ENCODE measurements at places on chromosomes 7 and 10. TPM values are rescaled to one million over a fixed set of nuclear protein-coding genes. Genes with fewer than 3 reads are reported as not detected.
A peak's percentile ranks its signal among the peaks of the same experiment; 100 is the strongest.

DNA sequence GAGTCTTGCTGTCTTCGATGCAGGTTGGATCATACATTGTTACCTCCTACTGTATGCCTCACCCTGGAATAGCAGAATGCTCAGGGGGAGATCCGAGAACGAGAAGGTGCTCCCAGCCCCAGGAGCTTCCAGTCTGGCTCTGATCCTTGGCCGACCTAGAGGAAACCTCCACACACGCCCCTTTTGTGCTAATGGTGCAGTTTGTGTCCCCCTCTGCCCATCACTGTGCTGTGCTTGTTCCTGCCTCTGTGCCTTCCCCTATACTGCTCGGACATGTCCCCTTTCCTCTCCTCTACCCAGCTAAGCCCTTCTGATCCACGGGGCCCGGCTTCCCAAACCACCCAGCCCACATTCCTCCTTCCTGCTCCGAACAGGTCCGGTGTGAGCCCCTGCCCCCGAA is 32.5 kb downstream of the ZNF775 start:
- peaks cover 6% of the 10 kb centered on the region for H3K4me1 ChIP-seq
- no peaks in the 10 kb centered on the region for H3K27me3 ChIP-seq
- H3K4me3 ChIP-seq, result no peak overlapping the region
- no peak overlapping the region for H3K27ac ChIP-seq

The SKIDA1 gene
- 2.3 TPM for total RNA-seq

GRCh38 chr7:100167912-100168323 is 499 bp downstream of the GAL3ST4 start:
- no peak overlapping the region for H3K27ac ChIP-seq
- no peaks in the 10 kb centered on the region for H3K36me3 ChIP-seq
- H3K27me3 ChIP-seq, result peaks cover 16% of the 10 kb centered on the region
- peak; percentile 63 for DNase-seq
- H3K4me3 ChIP-seq, result peak overlapping the region; percentile 73

- no peaks in the 10 kb centered on the region for H3K4me1 ChIP-seq
- H3K27ac ChIP-seq, result no peak overlapping the region
- no peak for DNase-seq
- no peak overlapping the region for H3K4me3 ChIP-seq
Measured at GRCh38 chr10:67075491-67075971, 149.7 kb downstream of the LRRTM3 start.

- peaks cover 9% of the 10 kb centered on the region for H3K27me3 ChIP-seq
- H3K27ac ChIP-seq, result no peak overlapping the region
- H3K4me1 ChIP-seq, result no peaks in the 10 kb centered on the region
- no peaks in the 10 kb centered on the region for H3K36me3 ChIP-seq
Measured at GRCh38 chr10:127907411-127908105, 655 bp downstream of the PTPRE start.

- no peak overlapping the region for H3K27ac ChIP-seq
- H3K4me3 ChIP-seq, result peak overlapping the region; percentile 63
Measured at GRCh38 chr7:65509368-65510186, 135.9 kb downstream of the ZNF92 start.

- DNase-seq, result no peak
- H3K27ac ChIP-seq, result no peak overlapping the region
- H3K27me3 ChIP-seq, result no peaks in the 10 kb centered on the region
- no peaks in the 10 kb centered on the region for H3K4me1 ChIP-seq
Measured at GRCh38 chr10:114188001-114188400, 8.8 kb downstream of the TDRD1 start.

The CDH23 gene
- 4.3 TPM for total RNA-seq

The PPP1R17 gene
- total RNA-seq, result 0.52 TPM

DNA sequence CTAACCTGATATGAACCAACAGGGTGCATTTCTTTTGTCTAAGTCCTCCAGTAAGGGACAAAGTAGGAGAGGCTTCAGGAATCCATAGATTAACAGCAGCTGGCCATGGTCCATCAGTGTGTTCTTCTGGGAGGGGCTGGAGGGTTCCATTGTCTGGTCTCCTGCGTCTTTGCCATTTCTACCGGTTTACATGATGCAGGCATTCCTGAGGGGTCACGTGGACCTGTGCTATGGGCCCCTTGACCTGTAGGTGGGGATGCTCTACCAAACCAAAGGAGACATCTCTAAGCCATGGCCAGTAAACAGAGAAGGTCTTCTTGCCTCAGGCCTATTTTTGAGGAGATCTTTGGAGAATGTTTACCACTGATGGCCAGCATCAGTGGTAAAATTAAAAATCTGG is 28.7 kb upstream of the HABP2 start:
- no peak overlapping the region for H3K27ac ChIP-seq
- H3K4me1 ChIP-seq, result no peaks in the 10 kb centered on the region
- no peaks in the 10 kb centered on the region for H3K36me3 ChIP-seq
- H3K4me3 ChIP-seq, result no peak overlapping the region
- no peaks in the 10 kb centered on the region for H3K27me3 ChIP-seq

The CALN1 gene
- total RNA-seq, result 15.3 TPM

GRCh38 chr10:124174071-124174566 is 80.7 kb upstream of the CHST15 start:
- no peak overlapping the region for H3K4me3 ChIP-seq
- H3K36me3 ChIP-seq, result no peaks in the 10 kb centered on the region
- no peaks in the 10 kb centered on the region for H3K27me3 ChIP-seq
- no peaks in the 10 kb centered on the region for H3K4me1 ChIP-seq

GRCh38 chr10:86304436-86304835 is 62.2 kb downstream of the GRID1 start:
- H3K27me3 ChIP-seq, result no peaks in the 10 kb centered on the region
- no peak overlapping the region for H3K4me3 ChIP-seq
- no peak overlapping the region for H3K27ac ChIP-seq
- no peaks in the 10 kb centered on the region for H3K36me3 ChIP-seq
- H3K4me1 ChIP-seq, result no peaks in the 10 kb centered on the region

DNA sequence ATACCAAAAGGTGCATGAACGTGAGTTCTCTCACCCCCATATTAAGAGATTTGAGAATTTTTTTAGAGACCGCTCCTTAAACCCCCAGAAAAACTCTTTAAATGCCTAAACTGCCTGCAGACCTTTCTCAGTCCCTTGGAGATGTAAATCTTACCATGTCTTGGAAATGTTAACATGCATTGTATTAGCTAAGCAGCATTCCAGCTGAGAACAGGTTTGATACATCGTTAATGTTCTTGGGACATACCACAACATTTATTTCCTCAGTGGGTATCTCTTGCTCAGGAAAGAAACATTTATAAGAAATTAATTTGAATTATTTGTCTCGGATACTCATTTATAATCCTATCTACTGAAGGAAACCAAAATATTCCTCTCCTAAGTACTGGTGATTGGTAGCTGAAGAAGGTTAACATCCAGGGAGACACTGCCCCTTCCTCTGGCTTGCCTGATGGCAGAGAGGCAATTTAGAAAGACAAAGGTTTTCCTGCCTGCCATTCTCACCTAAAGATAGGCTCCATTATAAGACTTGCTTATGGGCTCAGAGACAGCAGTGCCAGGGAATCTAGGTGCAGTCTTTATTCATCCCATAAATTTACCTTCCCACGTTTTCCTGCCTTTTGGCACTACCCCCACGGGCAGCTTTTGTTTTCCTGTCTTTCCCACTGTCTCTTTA is 141.2 kb downstream of the COBL start:
- H3K4me1 ChIP-seq, result peaks cover 25% of the 10 kb centered on the region
- DNase-seq, result peak; percentile 78
- peak overlapping the region; percentile 90 for H3K27ac ChIP-seq
- H3K27me3 ChIP-seq, result no peaks in the 10 kb centered on the region
- H3K4me3 ChIP-seq, result peak overlapping the region; percentile 2

The GDF2 gene
- not detected for total RNA-seq

- H3K4me1 ChIP-seq, result peaks cover 25% of the 10 kb centered on the region
- no peak for DNase-seq
- no peaks in the 10 kb centered on the region for H3K36me3 ChIP-seq
- H3K27ac ChIP-seq, result no peak overlapping the region
Measured at GRCh38 chr7:141102436-141102835, 28.6 kb downstream of the TMEM178B start.

GRCh38 chr7:1331561-1332467 is 99.1 kb downstream of the UNCX start:
- no peak overlapping the region for H3K27ac ChIP-seq
- no peaks in the 10 kb centered on the region for H3K36me3 ChIP-seq
- H3K27me3 ChIP-seq, result no peaks in the 10 kb centered on the region
- no peak for DNase-seq
- no peaks in the 10 kb centered on the region for H3K4me1 ChIP-seq
- H3K4me3 ChIP-seq, result no peak overlapping the region

The CCDC3 gene
- 5.2 TPM for total RNA-seq

DNA sequence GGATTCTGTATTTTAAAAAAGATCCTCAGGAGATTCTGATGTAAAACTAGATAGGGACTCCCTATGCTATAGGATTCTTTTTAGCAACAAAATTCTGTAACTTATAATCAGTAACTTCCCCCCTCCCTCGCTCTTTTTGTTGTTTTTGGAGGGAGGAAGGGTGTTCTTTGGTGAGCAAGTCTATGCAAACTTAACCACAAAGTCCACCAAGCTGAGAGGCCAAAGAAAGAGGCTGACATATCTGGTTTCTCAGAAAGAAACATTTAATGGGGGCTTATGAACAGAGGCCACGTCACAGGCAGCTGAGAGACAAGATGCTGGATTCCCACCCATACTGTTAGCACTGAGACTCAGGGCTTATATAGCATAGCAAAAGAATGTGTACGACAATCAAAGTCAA is 14.3 kb upstream of the ABCB5 start:
- no peak overlapping the region for H3K4me3 ChIP-seq
- no peaks in the 10 kb centered on the region for H3K36me3 ChIP-seq
- DNase-seq, result no peak
- H3K27ac ChIP-seq, result no peak overlapping the region
- no peaks in the 10 kb centered on the region for H3K4me1 ChIP-seq

- H3K27ac ChIP-seq, result no peak overlapping the region
- H3K4me3 ChIP-seq, result no peak overlapping the region
- no peaks in the 10 kb centered on the region for H3K4me1 ChIP-seq
- H3K36me3 ChIP-seq, result no peaks in the 10 kb centered on the region
Measured at GRCh38 chr10:128614802-128615553, 488.8 kb upstream of the MKI67 start.

The CUBN gene
- 1.8 TPM for total RNA-seq

GRCh38 chr10:11886851-11887250 is 63.7 kb downstream of the PROSER2 start:
- no peak for DNase-seq
- H3K27me3 ChIP-seq, result no peaks in the 10 kb centered on the region
- H3K27ac ChIP-seq, result no peak overlapping the region

DNA sequence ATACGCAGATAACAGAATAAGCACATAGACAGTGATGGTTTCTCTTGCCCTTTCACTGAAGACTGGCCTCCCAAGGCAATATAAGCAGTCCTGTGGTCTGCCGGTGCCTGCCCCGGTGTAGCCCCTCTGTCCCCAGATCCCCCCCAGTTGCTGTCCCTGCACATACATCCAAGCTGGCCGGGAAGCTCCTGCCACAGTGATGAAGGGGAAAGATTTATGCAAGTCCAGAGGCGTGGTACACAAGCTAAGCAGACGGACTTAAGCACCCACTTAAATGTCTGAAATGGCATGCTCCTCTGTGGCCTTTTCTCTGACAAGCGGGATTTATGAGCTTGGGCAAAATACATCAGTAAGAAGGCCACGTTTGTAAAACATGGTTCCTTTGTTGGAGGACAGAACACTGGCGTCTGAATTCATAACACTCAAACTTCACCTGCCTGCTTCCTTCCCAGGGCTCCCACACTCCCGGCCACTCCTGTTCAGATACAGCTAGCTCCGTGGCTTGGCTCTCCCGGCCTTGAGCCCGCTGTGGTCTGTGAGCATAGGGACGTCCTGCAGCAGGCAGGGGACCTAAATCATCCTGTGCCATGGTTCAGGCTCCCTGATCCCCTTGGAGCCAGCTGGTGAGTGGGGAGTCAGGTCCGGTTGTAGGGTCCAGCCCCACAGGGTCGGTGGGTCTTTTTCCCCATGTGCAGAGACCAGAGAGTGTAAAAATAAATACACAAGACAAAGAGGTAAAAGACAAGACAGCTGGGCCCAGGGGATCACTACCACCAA is 61.7 kb upstream of the PPP2R2D start:
- H3K4me3 ChIP-seq, result no peak overlapping the region
- H3K4me1 ChIP-seq, result peaks cover 16% of the 10 kb centered on the region
- no peak overlapping the region for H3K27ac ChIP-seq
- H3K27me3 ChIP-seq, result no peaks in the 10 kb centered on the region
- H3K36me3 ChIP-seq, result no peaks in the 10 kb centered on the region

GRCh38 chr10:114315566-114316420 is 76.7 kb downstream of the VWA2 start:
- H3K27me3 ChIP-seq, result no peaks in the 10 kb centered on the region
- no peak for DNase-seq
- no peak overlapping the region for H3K27ac ChIP-seq

The CYP17A1 gene
- total RNA-seq, result not detected

GRCh38 chr10:128708182-128708581 is 582.0 kb upstream of the MKI67 start:
- H3K4me3 ChIP-seq, result no peak overlapping the region
- H3K27ac ChIP-seq, result no peak overlapping the region
- no peaks in the 10 kb centered on the region for H3K27me3 ChIP-seq
- no peaks in the 10 kb centered on the region for H3K36me3 ChIP-seq

GRCh38 chr10:130635528-130635927 is 499.3 kb downstream of the GLRX3 start:
- no peaks in the 10 kb centered on the region for H3K27me3 ChIP-seq
- H3K4me3 ChIP-seq, result no peak overlapping the region
- H3K4me1 ChIP-seq, result no peaks in the 10 kb centered on the region

DNA sequence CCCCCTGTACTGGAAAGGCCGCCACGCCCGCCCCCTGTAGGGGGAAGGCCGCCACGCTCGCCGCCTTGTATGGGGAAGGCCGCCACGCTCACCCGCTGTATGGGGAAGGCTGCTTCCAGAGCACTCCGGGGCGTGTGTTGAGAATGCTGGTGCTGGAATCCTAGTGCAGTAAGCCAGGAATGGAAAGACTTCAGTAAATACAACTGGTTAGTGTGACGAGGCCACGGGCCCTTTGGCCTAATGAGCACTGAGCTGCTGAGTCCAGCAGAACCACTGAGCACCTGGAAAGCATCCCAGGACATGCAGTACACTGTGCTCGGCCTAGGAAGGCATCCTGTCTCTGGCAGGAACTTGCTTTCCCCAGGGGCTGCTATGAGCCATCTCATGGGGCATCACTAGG is 398.9 kb downstream of the PTPRN2 start:
- no peaks in the 10 kb centered on the region for H3K27me3 ChIP-seq
- no peak overlapping the region for H3K4me3 ChIP-seq
- H3K4me1 ChIP-seq, result no peaks in the 10 kb centered on the region
- no peaks in the 10 kb centered on the region for H3K36me3 ChIP-seq

DNA sequence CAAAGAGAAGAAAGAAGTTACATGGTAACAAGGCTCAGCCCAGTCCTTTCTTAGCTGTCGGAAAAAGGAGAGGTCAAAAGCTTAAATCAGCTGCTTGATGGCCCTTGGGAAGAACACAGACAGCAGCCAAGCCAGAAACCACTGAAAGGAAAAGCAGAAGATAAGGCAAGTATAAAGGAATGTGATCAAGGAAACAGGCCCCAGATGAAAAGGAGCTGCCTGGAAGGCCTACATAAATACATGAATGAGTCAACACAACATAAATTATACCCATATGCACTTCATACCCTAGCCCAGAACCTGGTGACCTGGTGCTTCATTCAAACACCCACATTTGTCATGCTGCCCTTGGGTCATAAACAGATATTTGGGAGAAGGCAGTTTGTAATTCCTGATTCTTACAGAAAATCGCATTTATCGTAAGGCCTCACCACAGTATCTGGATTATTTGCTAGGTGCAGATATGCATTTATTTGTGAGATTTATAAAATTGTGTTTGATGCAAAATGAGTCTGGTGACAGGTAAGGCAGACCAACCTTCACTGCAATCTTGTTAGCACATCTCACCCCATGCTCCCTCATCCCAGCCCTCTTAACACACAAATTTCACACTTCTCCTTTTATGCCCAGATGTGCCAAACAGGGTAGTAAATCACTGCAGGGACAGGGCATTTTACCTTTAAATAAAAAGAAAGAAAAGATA is 94.9 kb upstream of the KCNIP2 start:
- DNase-seq, result no peak
- H3K36me3 ChIP-seq, result no peaks in the 10 kb centered on the region
- H3K4me1 ChIP-seq, result 0 out of 2 replicates have a peak, but pooled peaks cover 3% of the 10 kb centered on the region
- no peak overlapping the region for H3K4me3 ChIP-seq
- no peaks in the 10 kb centered on the region for H3K27me3 ChIP-seq

Data from GM23338 (cell line).